ENCODE measurements at places on chromosomes 6 and 20.

DNA sequence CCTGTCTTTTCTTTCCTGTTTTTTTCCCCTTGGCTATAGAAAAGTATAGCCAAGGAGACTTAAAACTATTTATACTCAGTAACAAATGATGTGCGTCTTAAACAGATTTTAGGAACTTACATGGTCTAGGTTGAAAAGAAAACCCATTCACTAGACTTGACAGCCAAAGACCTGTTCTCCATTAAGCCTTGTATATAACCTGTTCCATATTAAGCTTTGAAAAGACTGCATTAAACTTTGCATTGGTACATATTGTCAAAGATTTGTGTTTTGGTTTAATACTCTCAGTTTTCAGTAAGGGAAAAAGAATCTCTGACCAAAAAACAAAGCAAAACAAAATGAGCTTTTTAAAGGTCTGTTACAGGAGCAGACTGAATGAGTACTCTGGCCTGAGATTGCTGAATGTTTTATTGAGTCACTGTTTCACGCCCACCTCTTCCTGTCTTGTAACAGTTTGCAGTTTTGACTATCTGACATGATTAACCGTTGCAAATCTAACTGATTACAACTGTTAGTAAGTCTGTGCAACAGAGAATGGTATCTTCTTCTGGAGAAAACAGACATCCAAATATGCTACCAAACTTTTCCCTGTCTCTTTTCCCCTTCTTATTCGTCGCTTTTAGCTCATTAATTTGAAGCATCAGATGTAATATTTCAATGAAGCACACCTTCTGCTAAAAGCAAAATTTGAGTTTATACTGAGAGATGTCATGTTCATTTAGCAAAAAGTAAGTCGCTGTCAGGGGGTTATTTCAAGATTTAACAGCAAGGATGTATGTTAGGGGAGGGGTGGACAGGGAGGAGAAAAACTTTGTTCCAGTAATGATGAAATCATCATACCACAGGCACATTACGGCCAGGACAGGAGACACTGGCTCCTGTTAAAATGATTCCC is 59.1 kb upstream of the SUPT3H start:
- no peak for DNase-seq

DNA sequence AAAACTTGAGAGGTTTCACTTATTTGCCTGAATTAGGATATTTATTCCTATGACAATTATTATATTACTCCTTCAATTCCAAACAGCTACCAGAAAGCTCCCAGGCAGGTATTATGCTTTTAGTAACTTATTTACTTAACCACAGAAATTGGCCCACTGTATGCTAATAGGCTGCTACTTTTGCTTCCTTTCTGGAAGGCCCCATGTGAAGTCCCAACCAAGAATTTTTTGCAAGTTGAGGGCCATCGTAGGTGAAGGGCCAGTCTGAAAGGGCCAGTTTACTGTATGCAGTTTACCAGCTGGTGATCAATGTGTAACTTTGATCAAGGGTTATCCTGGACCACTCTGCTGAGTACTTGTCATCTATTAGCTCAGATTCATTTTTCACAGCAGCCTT is 45.0 kb downstream of the EDN1 start:
- no peak for DNase-seq

DNA sequence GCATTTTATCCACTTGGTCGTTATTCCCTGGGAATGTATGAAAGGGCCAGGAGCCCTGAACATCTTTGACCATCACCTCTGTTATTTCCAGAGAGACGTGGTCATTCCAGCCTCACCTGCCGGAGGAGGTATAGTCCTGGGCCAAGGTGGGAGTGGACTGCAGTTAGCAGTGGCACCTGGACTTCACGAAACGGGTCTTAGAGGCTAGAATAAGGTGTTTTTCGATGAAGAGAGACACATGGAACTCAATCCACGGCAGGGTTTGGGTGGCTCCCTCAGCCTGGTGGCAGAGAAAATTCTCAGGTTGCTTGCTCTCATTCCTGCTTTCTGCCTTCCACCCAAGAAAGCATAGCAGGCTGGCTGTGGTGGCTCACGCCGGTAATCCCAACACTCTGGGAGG is 48.0 kb downstream of the BMP6 start:
- no peak for DNase-seq

GRCh38 chr6:97151601-97152000 is 131.4 kb downstream of the MMS22L start:
- DNase-seq: no peak

GRCh38 chr20:25006431-25007167 is 14.0 kb upstream of the APMAP start:
- no peak for DNase-seq

GRCh38 chr6:87393026-87393622 is 14.6 kb upstream of the CFAP206 start:
- DNase-seq: peak; percentile 44

- no peak for DNase-seq
Measured at GRCh38 chr6:170363255-170363654, 56.7 kb downstream of the FAM120B start.

DNA sequence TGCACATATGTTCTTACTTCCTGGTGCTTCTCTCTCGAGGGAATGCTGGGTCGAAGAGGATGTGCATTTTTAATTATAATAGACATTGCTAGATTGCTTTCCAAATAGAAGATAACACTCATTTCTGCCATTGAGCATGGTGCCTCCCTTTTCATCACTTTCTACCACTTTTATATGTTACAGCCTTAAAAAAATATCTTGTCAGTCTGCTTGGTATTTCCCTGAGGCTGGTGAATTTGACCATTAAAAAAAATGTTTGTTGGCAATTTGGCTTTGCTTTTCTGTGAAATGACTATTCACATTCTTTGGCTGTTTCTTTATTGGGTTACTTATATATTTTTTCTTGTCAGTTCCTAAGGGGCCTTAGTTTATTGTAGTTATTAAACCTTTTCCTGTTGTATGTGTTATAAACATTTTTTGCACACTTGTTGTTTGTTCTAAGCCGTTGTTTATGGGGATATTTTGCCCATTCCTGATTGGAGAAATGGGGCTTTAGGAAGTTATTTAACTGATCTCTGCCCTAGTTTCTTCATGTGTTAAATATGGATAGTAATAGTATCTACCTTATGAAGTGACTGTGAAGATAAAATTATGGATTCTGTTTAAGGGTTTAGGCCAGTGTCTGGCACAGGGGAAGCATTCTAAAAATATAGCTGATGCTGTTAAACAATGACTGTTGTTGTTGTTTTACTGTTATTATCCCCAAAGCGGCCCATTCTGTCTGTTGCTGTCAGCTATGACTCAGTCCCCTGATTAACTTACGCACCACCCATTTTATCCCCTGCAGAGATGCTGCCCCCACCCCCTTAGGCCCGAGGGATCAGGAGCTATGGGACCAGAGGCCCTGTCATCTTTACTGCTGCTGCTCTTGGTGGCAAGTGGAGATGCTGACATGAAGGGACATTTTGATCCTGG is 3.8 kb downstream of the DDR1 start:
- no peak for DNase-seq

GRCh38 chr20:43761386-43762340 is 34.9 kb upstream of the GTSF1L start:
- no peak for DNase-seq

DNA sequence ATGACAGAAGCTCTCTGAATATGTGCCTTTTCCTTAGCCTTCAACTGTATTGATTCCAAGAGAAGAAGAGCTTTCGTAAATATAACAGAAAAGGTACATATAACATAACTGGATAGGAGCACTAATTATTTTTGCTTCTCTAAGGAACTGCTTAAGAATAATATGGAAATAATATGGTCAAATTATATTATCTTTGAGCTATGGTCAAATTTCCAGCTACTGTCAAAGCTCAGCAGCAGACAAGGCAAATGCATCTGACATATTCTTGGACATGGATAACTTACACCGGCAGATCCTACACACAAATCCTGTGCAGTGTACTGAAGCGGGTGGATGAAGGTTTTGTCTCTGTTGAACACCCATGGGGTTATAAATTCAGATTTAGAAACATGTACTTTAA is 150.6 kb downstream of the HIVEP2 start:
- DNase-seq: no peak

DNA sequence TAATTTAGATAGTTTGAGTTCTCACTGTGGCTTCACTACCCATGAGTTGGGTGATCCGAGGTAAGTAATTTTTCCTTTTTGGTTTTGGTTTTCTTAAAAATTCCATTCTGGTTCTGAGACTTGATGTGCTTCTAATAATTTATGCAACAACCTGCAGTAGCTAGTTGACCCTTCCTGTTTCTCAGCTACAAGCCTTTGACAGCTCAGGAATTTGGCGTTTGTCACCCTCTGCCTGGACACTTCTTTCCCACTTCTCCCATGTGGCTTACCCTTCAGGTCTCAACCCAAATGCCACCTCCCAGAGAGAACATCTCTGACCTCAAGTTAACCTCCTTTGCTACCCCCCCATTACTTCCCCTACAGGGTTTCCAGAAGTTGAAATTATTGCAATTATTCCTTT is 49.7 kb upstream of the TSHZ2 start:
- no peak for DNase-seq

DNA sequence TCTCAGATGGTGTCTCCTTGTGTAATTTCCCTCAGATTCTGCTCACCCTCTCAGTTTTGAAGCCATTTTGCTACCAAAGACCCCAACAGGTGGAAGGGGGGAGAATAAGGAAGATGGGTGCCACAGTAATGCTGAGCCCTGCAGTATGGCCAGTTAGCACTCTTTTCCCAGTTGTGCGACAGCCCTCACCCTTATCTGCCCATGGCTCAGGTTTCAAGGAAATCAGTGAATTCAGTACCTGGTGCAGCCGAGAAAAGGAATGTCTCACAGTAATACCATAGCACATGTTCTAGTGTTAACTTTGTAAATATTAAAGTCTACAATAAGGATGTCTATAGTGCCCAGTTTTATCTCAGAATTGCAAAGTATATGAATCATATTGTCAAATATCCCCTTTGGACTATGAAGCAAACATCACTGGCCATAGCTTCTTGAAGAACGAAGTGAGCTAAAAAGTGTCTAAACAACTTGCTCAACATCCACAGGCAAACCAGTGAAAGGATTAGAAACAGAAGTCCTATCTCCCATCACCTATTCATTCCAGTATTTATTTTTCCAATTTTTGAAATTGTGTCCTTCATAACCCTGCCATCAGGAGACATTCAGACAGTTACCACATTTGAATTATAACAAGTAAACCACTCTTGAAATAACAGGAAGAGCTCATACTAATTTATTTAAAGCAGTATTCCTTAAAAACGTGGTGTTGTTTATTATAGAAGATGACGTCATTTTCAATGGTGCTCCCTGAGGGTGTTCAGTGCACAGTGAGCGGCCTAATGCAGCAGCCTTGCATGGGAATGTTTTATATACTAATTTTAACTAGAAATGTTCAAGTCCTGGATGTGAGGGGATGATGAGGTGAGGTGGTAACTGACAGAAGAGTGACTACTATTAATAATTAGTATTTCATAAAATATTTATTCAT is 366.2 kb downstream of the TFAP2A start:
- DNase-seq: no peak

DNA sequence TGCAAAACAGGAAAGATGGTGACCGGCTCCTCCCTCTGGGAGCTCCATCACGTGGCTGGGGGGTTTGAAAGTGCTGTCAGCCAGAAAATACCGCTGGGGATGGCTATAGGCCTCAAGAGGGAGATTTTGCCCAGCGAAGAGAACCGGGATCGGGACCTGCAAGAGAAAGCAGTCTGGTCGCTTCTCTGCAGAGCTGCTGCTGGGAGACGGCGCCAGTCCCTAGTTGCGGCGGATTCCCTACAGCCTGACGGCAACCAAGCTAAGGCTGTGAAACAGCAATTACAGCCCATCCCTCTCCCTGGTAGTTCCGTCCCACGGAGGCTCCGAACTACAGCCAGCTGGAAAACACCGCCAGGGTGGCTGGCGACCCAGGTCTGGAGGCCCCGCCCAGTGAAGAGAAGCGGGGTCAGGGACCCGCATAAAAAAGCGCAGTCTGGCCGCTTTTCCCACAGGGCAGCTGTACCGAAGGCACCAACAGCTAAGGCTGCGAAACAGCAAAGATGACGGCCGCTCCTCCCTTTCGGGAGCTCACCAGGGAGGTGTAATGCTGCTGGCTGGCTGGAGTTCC is 238.1 kb upstream of the IRAK1BP1 start:
- no peak for DNase-seq

- no peak for DNase-seq
Measured at GRCh38 chr6:149227796-149228195, 89.7 kb upstream of the TAB2 start.

DNA sequence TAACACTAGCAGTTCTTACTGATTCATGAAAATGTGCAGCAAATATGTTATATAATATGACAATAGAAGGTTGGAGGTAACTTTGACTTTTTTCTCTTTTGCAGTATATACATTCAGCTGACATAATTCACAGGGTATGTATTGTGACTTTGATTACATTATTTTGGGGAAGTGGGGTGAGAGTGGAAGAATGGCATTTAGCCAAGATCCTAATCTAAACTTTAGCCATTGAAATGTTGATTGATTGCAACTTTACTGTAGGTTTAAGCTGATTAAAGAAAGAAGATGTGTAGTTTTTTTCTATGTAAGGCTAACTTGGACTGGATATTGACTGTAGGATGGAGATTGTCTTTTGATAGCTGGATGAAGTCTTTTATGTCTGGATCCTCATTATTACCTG is 46.0 kb downstream of the MAPK14 start:
- no peak for DNase-seq

DNA sequence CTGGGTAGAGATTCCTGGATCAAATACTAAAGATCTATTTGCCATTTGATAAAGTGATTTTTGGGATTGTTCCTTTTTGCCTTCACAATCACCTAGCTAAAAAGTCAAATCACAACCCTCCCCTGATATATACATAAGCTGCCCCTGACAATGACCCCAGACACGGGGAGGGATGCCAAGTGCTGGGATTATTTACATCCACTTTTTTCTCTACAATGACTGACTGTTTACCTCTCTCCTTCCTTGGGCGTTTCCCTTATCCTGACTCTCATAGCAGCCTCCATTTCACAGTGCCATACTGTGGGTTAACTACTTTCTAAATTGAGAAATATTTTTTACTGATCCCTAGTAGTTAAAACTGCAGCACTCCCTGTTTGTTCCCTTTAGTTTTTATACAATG is 150.8 kb upstream of the TMEM170B start:
- no peak for DNase-seq

- DNase-seq: no peak
Measured at GRCh38 chr20:34016736-34017135, 23.0 kb downstream of the RALY start.

DNA sequence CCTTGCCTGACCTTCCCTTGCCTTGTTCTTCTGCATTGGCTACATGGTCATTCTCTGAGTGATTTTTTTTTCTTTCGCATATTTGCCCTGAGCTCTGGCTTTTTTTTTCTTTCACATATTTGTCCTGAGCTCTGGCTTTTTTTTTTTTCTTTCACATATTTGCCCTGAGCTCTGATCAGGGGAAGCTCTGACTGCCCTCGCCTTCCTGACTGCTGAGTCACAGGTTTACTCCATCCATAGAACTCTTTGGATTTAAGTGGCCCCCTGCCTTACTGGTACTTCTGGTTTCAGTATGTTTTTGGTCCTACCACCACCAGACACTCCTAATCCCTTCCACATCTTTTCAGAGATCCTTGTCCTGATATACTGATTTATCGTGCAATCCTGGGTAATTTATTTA is 201.1 kb downstream of the OGFRL1 start:
- no peak for DNase-seq

- no peak for DNase-seq
Measured at GRCh38 chr6:72081871-72082270, 195.5 kb downstream of the RIMS1 start.

- no peak for DNase-seq
Measured at GRCh38 chr20:46690219-46691106, 1.2 kb upstream of the TP53RK start.

GRCh38 chr6:132675749-132676148 is 16.8 kb upstream of the TAAR1 start:
- no peak for DNase-seq

GRCh38 chr20:34904202-34904621 is 27.8 kb downstream of the ACSS2 start:
- DNase-seq: no peak

All from NCI-H2081 treated with DMSO at 0.1 percent for 48 hours (cell line).